ENCODE measurements at places on chromosomes 6 and 20.
A peak's percentile ranks its signal among the peaks of the same experiment; 100 is the strongest.

DNA sequence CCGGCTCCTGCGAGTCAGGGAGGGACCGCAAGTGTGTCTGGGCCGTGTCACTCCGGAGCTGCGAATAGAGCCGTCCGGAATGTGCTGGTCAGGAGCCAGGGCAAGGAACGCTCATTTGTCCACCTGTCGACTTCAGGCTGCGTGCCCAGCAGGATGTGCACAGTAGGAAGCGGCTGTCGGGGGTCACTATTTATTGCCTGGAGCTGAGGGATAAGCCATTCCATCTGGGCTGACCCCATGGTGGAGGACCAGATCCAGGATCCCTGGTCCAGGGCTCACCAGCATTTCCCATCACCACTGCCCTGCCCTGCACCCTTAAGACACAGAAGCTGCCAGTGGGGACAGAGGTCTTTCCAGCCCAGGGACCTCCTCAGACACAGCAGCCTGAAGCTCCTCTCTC lies 14.7 kb downstream of the NTSR1 start:
- DNase-seq, result no peak

DNA sequence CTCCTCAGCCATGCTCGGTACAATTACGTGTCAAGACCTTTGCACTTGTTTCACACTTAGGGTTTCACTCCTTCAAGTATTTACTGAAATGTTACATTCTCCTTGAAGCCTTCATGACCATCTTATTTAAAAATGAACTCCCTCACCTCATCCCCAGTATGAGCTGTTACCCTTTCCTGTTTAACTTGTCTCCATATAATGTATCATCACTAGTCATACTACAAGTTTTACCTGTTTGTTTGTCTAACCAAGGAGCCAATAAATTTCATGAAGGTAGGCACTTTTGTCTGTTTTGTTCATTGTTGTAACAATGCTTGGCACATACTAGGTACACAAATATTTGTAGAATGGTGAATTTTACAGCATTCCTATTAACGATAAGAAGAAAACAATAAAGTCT lies 46.1 kb upstream of the MTRF1L start:
- no peak for DNase-seq

DNA sequence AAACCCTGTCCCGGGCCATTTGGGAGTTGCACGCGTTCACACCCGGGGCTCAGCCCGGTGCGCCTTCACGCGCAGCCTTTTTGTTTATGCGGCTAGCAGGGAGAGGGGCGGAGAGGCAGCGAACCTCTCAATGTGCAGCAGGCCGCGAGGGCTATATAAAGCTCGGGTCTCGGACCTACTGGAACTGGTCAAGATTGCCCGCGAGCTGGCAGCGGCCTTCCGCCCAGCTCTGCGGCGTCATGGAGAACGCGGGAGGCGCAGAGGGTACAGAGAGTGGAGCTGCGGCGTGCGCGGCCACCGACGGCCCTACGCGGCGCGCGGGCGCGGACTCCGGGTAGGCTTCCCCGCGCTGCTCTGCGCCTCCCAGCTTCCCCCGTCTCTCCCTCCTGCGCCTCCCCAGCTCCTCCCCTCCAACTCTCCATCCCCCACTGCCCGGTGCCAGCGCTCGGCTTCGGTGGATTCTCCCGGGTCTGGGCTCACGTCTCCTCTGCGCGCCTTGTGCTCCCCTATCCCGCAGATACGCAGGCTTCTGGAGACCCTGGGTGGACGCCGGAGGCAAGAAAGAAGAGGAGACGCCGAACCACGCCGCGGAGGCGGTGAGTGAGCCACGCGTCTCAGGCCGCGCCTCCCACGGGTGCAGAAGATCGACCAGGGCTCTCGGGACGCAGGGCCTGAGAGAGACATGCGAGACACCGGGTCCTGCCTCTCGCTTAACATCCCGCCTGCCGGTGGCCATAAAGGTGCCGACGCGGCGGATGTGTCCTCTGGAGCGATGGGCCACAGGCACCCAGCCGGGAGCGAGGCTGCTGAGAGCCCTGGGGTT lies at the start of gene RIPPLY2:
Gene RIPPLY2, plus strand, starts transcription at position 183 of the 823 bp plus-strand sequence. Its CDS starts 57 bp downstream, at position 240.
- no peak for DNase-seq

GRCh38 chr6:40524797-40525585 lies 62.2 kb downstream of the LRFN2 start:
- DNase-seq, result no peak

DNA sequence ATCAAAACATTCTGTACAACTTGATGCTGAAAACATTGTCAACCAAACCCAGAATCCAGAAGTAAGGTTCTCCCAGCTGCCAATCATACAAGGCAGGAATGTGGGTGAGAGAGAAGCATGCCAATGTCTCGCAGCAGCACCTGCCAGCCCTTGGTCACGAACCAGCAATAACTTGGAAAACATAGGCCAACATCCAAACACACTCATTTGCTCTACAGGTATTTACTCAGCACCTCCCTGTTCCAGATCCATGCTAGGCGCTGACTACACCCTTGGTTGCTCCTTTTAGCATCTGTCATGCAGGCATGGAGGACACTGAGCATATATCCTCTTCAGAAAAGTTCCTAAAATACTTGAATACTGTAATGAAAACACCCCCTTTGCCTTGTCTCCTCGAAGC lies 63.6 kb downstream of the FAXC start:
- DNase-seq, result no peak

GRCh38 chr20:49187330-49187850 lies 744 bp downstream of the STAU1 start:
- peak; percentile 23 for DNase-seq

DNA sequence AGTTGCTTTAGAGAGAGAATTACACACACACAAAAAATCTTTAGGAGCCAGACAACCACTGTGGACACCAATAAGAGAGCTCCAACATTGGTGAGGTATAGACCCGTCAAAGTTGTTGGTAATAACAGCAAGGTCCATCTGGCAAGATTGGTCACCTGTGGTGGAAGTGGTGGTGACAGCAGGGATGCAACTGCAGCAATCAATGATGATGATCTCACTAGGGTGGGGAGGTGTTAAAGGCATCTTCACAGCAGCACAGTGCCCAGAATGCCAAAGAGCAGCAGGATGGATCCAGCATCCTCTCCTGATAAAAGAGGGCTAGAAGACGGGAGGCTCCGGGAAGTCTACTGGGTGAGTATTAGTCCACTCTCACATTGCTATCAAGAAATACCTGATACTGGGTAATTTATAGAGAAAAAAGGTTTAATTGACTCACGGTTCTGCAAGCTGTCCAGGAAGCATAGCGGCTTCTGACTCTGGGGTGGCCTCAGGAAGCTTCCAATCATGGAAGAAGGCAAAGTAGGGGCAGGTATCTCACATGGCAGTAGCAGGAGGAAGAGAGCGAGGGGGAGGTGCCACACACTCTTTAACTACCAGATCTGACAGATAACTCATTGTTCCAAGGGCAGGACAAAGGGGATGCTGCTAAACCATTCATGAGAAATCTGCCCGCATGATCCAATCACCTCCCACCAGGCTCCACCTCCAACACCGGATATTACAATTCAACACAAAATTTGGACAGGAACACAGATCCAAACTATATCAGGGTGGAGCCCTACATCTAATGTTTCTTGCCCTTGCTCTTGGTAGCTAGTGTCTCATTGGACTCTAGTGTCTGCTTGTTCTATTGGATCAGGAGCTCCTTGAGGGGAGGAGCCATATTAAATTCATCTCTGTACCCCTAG lies 48.9 kb downstream of the KLHL31 start:
- no peak for DNase-seq

- no peak for DNase-seq
Measured at GRCh38 chr6:147166992-147167391, 37.2 kb upstream of the STXBP5 start.

- no peak for DNase-seq
Measured at GRCh38 chr6:148779142-148779562, 32.3 kb downstream of the UST start.

- no peak for DNase-seq
Measured at GRCh38 chr6:167127785-167128531, 5.1 kb downstream of the CCR6 start.

GRCh38 chr20:25117990-25118389 lies 36.0 kb upstream of the VSX1 start:
- no peak for DNase-seq

DNA sequence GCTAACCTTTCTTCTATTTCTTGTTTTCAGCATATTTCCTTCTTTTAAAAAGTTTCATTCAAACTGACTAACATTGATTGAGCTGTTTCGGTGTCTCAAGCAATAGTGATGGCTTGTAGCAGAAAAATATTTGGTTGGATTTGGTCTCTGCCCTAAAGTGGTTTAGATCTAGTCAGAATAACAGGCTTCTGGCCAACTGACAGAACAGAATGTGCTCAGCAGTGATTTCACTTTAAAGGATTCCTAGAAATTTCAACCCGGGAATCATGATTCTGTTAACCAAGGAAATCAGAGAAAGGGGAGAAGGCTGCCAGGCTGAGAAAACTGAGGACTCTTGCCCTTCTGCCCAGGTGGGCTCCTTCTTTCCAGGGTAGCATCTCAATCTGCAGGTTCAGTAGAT lies 16.6 kb upstream of the GSTA1 start:
- DNase-seq, result no peak

DNA sequence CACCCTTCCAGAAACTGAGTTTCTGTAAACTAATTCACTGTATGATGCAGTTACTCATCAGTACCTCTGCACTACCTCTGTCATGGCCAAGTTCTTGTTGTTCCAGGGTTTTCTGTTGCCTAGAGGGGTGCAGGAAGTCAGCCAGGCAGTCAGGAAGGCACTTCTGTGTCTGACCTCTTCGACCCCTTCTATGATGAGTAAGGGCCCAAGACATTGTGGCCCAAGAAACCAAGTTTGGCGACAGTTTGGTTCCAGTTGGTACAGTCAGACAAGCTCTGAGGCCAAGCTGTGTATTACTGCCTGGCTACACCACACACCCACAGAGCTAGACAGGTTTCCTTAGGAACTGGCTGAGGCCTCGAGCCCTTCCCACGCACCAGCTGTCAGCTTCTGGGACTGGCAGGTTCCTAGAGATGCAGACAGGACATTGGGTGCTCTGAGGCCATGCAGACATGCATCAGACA lies 41.2 kb downstream of the TRAF3IP2 start:
- DNase-seq, result no peak

- DNase-seq, result no peak
Measured at GRCh38 chr6:35317483-35318195, 20.0 kb downstream of the DEF6 start.

DNA sequence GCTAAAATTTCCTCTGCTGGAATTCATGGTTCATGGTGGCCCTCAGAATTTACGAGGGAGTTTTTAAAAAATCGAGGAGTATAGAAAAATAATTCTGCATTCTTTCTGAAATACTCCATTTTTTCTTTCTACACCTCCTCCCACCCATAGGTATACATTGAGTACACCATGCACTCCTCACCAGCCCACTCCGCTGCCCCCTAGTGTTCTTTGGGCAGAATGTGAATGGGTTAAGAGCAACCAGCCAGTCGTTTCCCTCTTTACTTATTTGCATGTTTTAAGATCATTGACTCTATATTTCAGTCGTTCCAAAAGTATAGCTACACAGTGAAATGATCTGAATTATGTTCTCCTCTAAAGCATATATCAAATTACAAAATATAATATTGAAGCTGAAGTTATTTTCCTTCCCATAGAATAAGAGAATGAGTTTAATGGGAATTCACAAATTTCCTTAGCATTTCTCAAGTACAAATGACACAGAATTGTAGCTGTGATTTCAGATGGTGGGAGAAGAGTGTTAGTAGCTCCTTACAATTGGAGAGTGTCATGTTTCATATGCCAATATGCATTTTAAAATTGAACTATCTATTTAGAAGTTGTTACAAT lies 977.7 kb upstream of the SLC35B3 start:
- DNase-seq, result no peak

GRCh38 chr6:12608016-12608860 lies 108.3 kb upstream of the PHACTR1 start:
- no peak for DNase-seq

DNA sequence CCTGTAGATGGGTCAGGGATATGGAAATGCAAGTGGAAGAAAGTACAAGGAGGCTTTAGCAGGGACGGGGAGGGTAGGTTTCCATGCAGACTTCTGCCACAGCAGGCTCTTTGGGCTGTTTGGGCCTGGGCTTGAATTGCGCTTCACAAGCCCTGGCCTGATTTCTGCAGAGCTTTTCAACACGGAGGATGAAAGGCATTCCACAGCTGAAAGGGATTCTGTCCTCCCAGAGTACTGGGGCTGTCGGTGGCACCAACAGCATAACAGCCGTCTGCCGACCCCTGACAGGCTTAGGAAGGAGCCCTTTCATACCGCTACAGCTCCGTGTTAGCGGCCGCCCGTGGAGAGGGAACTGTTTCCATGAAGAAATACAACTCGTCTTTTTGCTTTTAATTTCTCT lies 22.9 kb upstream of the TBC1D7 start:
- no peak for DNase-seq

DNA sequence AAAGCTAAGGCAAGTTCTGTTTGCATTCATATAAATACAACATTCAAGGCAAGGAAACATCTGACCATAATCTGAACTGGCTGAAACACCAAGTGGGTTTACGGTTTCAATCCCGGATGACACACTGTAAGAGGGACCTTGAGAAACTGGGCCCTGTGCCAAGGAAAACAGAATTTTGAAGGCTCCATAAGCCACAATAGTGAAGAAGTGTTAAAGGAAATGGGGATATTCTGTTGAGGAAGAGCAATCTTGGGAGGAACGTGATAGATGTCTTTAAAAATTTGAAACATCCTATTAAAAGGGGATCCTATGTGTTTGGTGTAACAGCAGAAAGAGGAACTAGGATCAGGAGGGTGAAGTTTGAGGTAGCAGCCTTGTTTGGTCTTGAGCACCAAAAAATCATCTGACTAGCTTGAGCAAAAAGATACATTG lies 82.4 kb upstream of the TAB2 start:
- no peak for DNase-seq

DNA sequence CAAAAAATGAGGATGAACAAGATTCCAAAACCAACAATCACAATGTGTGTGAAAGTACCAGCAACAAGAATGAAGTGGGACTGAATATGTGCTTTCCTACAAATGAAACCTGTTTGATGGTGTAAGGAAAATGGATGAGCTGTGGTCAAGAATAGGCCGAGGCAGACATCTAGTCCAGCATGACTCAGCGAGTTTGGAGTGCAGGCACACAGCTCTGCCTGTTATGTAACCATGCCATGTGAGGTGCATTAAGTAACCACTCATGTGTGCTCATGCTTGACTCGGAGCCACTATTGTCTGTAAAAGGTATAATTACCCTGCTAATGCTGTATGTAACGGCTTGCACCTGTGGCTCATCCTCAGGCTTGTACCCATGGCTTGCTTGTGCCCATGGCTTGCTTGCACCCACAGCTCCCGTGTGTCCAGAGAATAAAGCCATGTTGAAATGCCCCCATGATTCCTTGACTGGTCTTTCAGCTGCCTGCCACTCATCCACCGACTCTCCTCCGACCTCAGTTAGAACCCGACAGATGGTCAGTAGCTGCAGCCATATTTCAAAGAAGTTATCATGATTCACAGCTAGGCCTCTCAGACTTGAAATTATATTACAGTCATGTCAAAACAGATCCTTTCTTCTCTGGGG lies 98.7 kb downstream of the BACH2 start:
- DNase-seq, result no peak

GRCh38 chr6:160044687-160045086 lies 75.8 kb downstream of the IGF2R start:
- DNase-seq, result no peak

- DNase-seq, result no peak
Measured at GRCh38 chr20:50286174-50286511, 95.5 kb downstream of the CEBPB start.

- DNase-seq, result no peak
Measured at GRCh38 chr6:124962639-124963415, 590 bp downstream of the RNF217 start.

- no peak for DNase-seq
Measured at GRCh38 chr6:32191696-32192607, 491 bp downstream of the GPSM3 start.

- DNase-seq, result no peak
Measured at GRCh38 chr6:146219101-146219500, 190.2 kb downstream of the GRM1 start.
